ENCODE measurements at places on chromosomes 12 and 14.

DNA sequence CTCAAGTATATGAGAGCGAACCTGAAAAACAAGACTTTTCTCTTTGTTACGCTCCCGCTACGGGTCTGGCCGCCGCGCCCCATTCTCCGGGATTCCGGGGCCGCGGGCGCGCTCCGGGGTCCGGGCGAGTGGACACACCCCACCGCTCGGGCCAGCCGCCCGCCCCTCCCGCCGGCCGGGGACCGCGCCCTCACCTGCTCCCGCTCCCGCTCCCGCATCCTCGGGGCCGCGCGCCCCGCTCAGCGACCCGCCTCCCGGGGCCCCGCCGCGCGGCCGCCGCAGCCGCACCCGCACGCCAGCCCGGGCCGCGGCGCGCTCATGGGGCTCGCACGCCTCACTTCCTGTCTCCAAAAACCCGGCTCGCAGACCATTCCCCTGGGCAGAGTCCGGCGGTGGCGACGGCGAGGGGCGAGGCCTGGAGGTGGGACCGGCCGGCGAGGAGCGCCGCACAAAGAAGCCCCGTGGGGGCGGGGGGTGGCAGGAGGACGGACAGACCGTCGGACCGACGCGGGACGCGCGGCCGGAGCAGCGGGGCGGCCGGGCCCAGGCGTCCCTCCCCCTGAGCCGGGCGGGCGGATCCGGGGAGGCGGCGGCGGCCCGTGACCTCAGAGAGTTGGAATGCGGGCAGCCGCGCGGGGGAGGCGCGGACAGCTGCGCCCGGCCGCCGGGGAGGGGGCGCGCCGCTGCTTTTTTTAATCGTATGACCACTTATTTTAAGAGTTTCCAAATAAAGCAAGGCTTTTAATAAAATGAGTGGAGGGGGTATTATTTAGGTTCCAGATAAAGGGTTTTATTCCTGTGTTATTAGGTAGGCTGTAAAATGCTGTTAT lies at the start of gene PTPN21:
TSS of gene PTPN21 (minus strand) at position 551 of the 830 bp plus-strand sequence. CDS start 4,590 bp downstream, outside the sequence.
- peak; percentile 74 for DNase-seq

DNA sequence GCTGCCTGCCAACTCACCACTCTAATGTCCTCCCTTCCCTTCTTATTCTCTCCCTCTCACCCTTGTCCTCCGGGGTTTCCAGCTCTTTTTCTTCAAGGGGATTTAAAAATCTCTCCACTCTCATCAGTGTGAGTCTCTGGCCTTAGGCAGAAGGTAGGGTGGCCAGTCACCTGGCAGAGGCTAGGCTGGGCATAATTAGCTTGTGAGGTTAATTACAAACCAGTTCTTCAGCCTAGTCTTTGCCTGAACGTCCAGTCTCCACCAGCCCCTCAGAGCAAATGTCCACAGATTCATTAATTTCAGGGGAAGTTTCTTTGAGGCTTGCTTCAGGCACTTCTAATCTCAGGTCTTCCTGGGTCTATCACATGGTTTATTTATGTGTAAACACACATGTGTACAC lies 6.7 kb downstream of the KRT7 start:
- no peak for DNase-seq

GRCh38 chr12:56261503-56262232 lies 3.5 kb upstream of the ANKRD52 start:
- DNase-seq, result no peak

DNA sequence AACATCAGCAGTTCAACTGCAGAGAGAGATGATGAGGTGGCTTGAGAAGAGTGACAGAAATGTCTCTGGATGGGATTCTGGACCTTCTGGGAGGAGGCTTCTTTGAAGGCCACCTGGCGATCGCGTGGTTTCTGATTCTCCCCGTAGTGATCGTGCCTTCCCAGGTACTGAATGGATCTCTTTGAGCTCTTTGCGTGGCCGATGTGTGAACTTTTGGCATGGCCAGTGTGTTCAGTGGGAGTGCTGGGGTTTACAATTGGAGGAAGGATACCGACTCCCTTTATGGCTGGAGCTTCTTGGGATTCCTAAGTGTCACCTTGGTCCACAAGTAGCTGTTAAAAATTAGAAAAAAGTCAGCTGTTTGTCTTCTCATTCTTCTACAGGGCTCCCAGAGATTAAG lies 374.7 kb downstream of the C12orf75 start:
- DNase-seq, result no peak

GRCh38 chr14:88181072-88181471 lies 142.0 kb downstream of the KCNK10 start:
- DNase-seq, result no peak

All from endothelial cell (in vitro differentiated cells).